H9 (cell line): ENCODE measurements at places on chromosomes 5 and 9. TPM values are rescaled to one million over a fixed set of nuclear protein-coding genes. Genes with fewer than 3 reads are reported as not detected.

- no peak overlapping the region for H3K27ac ChIP-seq
- H3K4me1 ChIP-seq = no peaks in the 10 kb centered on the region
- H3K36me3 ChIP-seq = no peaks in the 10 kb centered on the region
- no peak for DNase-seq
Measured at GRCh38 chr5:179322071-179323025, 22.9 kb downstream of the ADAMTS2 start.

DNA sequence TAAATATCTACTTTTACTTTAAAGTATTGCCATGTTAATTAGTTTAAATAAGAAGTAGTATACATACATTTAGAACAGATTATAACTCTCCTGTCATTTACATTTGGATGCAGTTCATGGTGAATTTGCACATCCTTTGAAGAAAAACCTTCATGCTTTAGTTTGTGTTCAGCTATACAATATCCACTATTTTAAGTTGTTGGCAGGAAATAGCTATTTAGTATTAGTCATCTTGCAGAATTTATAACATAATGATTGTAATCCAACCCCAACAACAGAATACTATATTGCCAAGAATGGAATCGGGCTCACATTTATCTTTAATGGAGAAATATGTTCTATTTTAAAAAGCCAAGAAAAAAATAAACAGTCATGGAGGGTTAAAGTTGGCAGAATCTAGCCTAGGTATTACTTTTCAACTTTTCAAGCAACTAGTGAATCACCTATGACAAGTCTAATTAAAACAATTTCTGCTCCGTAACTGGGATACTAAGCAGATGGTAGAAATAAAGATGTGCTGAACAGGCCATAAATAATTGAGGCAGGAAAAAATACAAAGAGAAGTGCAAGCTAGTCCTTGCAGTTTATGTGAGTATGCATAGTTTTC, 1170.6 kb upstream of the NUDT12 start:
- H3K36me3 ChIP-seq = no peaks in the 10 kb centered on the region
- H3K4me1 ChIP-seq = no peaks in the 10 kb centered on the region
- no peaks in the 10 kb centered on the region for H3K27me3 ChIP-seq
- no peak overlapping the region for H3K4me3 ChIP-seq
- H3K27ac ChIP-seq = no peak overlapping the region

DNA sequence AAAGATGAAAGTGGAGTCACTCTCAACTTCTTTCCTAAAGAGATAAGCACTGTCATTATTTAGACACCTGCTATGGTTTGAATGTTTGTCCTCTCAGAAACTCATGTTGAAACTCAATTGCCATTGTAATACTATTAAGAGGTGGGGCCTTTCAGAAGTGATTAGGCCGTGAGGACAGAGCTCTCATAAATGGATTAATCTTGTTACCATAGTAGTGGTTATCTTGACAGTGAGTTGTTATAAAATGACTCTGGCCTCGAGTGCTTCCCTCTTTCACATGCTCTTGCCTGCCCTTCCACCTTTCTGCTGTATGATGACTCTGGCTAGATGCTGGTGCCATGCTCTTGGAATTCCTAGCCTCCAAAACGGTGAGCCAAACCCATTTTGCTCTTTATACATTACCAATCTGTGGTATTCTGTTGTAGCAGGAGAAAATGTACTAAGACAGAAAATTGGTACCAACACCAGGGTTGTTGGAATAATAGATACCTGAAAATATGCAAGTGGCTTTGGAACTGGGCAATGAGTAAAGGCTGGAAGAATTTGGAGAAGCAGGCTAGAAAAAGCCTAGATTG, 38.0 kb downstream of the GDA start:
- no peaks in the 10 kb centered on the region for H3K4me1 ChIP-seq
- no peak for DNase-seq
- no peak overlapping the region for H3K4me3 ChIP-seq
- no peaks in the 10 kb centered on the region for H3K27me3 ChIP-seq
- no peak overlapping the region for H3K27ac ChIP-seq
- peaks cover 9% of the 10 kb centered on the region for H3K36me3 ChIP-seq

The TNFSF8 gene
- not detected in 2 replicates for total RNA-seq

DNA sequence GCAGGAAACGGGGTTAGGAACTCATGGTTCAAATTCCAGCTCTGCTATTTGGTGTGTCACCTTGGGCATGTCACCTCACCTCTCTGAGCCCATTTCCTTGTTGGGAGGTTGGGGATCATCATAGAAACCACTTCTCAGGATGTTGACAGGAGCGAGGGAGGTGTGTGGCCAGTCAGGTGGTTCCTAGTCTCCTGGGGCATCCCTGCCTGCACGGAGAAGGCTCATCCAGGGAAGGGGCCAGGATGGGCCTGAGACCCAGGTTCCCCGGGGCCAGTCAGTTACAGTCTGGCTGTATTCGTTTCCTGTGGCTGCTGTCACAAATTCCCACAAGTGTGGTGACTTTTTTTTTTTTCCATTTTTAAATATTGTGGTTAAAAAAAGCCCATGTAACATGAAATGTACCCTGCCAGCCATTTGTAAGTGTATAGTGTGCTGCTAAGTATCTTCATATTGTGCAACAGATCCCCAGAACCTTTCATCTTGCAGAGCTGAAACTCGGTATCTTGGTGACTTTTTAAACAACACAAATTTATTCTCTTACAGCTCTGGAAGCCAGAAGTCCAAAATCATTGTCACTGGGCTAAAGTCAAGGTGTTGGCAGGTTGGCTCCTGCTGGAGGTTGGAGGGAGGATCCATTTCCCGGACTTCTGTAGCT, 78.7 kb upstream of the UNC5A start:
- H3K27ac ChIP-seq = no peak overlapping the region
- no peak for DNase-seq
- no peaks in the 10 kb centered on the region for H3K27me3 ChIP-seq
- no peaks in the 10 kb centered on the region for H3K4me1 ChIP-seq

DNA sequence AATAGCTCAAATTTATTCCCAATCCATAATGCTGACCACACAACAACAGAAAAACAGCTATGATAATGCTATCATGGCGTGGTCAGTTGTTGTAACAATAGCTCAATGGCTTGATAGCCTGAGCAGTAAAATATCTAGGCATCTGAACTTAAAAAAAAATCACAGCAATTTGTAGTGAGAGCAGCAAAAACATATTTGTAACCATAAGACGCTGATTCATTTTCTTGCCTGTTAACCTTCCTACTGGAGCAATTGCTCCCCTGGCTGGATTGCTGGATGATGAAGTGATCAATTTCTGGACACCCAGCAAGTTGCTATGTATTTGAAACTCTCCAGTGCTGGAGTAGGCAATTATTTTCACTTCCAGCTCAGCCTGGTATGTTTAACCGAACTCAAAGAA, 115.1 kb downstream of the PCSK1 start:
- no peak overlapping the region for H3K27ac ChIP-seq
- H3K4me1 ChIP-seq = no peaks in the 10 kb centered on the region
- no peaks in the 10 kb centered on the region for H3K27me3 ChIP-seq
- H3K4me3 ChIP-seq = no peak overlapping the region

DNA sequence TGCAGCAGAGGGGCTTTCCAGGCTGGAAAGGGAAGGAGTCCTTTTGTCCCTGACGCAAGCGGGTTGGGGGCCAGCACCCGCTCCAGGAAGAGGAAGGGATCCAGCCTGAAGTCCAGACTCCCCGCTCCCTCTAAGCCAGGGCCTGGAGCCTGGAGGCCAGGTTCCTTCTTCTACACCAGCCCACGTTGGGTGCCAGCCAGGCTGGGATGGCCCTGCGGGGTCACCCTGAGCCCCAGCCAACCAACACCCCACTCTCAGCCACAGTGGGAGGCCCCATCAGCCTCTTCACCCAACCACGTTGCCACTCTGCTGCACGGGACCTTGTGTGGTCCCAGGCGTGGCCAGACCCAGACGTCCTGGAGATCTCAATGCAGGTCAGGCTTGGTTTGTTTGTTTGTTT, 970 bp upstream of the FUT7 start:
- H3K36me3 ChIP-seq = no peaks in the 10 kb centered on the region
- no peaks in the 10 kb centered on the region for H3K27me3 ChIP-seq
- no peaks in the 10 kb centered on the region for H3K4me1 ChIP-seq
- no peak for DNase-seq

The ZER1 gene
- total RNA-seq = 23.1 and 24.2 TPM in 2 replicates

The SLC44A1 gene
- total RNA-seq = 59.6 and 60.7 TPM in 2 replicates

- no peaks in the 10 kb centered on the region for H3K4me1 ChIP-seq
- no peaks in the 10 kb centered on the region; the same call in 2 of the 3 replicates for H3K36me3 ChIP-seq
- no peak overlapping the region for H3K27ac ChIP-seq
Measured at GRCh38 chr9:133979921-133980863, 11.9 kb downstream of the VAV2 start.

GRCh38 chr9:125812403-125812802, 65.2 kb downstream of the PBX3 start:
- no peaks in the 10 kb centered on the region for H3K27me3 ChIP-seq
- H3K36me3 ChIP-seq = no peaks in the 10 kb centered on the region
- no peak overlapping the region for H3K4me3 ChIP-seq
- H3K27ac ChIP-seq = no peak overlapping the region
- no peaks in the 10 kb centered on the region; the same call in 1 of the 2 replicates for H3K4me1 ChIP-seq

The AIF1L gene
- 122 and 126 TPM in 2 replicates for total RNA-seq

DNA sequence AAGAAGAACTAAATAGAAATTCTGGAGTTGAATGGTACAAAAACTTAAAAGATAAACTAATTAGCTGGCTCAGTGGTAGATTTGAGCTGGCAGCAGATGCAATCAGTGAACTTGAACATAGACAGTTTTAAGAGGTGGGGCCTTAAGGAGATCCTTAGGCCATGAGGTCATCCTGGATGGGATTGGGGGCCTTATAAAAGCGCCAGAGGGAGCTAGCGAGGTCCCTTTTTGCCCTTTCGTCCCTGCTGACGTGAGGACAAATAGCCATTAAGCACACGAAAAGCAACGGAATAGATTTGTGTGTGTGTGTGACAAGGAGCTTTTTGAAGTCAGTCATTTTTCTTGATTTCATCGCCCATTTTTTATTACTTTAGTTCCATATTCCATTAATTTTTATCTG, 83.3 kb downstream of the ZNF354C start:
- no peak overlapping the region for H3K27ac ChIP-seq
- peak; percentile 61 for DNase-seq
- H3K27me3 ChIP-seq = no peaks in the 10 kb centered on the region
- H3K4me3 ChIP-seq = no peak overlapping the region

DNA sequence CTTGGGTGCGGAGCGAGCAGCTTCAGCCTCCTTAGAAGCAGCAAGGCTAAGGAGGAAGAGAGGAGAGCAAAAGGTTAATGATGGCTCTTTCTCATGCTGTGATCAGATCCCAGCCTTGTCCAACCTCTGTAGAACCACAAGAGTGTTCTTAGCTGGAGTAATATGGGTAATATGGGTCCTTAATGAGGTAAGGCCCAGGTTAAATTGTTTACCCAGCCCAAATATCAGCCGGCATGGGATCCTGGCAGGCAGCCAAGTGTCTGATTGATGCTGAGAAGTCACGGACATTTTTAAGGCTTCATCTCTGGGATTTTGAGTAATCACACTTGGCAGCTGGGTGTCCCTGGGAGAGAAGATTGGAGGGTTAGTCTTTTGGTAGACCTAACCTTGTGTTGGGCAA, 32.3 kb downstream of the GLRA1 start:
- no peak for DNase-seq
- H3K4me1 ChIP-seq = no peaks in the 10 kb centered on the region
- H3K27me3 ChIP-seq = no peaks in the 10 kb centered on the region
- no peak overlapping the region for H3K4me3 ChIP-seq
- no peak overlapping the region for H3K27ac ChIP-seq

The HSD17B4 gene
- total RNA-seq = 269 and 326 TPM in 2 replicates

GRCh38 chr9:89519366-89519805, 21.5 kb upstream of the SEMA4D start:
- H3K27me3 ChIP-seq = no peaks in the 10 kb centered on the region
- no peak for DNase-seq
- H3K4me3 ChIP-seq = no peak overlapping the region
- no peaks in the 10 kb centered on the region for H3K4me1 ChIP-seq
- H3K36me3 ChIP-seq = no peaks in the 10 kb centered on the region

DNA sequence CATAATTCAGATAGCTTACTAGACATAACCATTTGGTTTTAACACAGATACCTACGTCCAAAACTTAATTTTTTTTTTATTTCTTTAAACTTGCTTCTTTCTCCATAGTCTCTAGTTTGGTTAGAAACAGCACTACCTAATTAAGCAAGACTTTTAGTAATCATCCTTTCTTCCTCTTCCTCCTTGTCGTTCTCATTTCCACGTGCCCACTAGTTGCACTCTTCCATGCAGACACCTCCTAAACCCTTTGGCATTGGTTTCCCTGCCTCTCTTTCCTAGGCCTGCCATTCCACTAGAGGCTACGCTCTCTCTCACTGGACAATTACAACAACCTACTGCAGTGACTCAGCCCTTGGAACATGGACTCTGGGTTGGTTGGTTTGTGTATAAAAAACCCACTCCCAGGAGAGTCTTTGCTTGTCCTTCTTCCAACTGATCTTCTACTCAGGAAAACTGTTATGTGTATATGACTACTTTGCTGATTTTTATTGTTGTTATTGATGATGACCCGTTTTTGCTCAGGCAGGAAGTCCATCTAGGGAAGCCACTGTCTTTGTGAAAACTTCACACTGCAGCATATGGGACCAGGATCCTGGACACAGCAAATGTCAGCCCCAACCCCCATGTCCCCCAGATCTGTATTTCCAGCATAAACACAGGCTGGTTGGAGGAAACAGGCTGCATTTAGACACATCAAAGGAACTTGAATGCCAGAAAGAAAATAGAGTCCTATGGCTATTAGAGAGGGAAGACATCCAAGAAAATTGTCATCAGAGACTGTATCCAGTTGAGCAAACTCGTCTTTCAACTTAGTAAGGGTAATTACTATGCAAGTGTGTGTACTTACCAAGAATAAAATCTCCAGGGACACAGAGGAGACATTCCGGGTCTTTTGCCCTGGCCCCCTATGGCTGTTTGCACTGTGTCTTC, 503.2 kb downstream of the GADD45G start:
- no peaks in the 10 kb centered on the region for H3K4me1 ChIP-seq
- H3K27ac ChIP-seq = no peak overlapping the region
- no peak overlapping the region for H3K4me3 ChIP-seq
- H3K36me3 ChIP-seq = no peaks in the 10 kb centered on the region

The KIF12 gene
- total RNA-seq = 1.8 and 3.3 TPM in 2 replicates

GRCh38 chr5:50415912-50416311, 25.2 kb downstream of the EMB start:
- no peak overlapping the region for H3K27ac ChIP-seq
- no peak for DNase-seq
- H3K4me3 ChIP-seq = no peak overlapping the region
- no peaks in the 10 kb centered on the region; the same call in 1 of the 2 replicates for H3K4me1 ChIP-seq

The CCDC69 gene
- total RNA-seq = 5.3 and 6.0 TPM in 2 replicates

The IL33 gene
- not detected in 2 replicates for total RNA-seq

GRCh38 chr9:16386007-16386826, 484.3 kb downstream of the BNC2 start:
- no peaks in the 10 kb centered on the region for H3K4me1 ChIP-seq
- no peak overlapping the region for H3K27ac ChIP-seq
- H3K36me3 ChIP-seq = peaks cover 7% of the 10 kb centered on the region; the same call in 1 of the 2 replicates

- no peaks in the 10 kb centered on the region; the same call in 1 of the 2 replicates for H3K4me1 ChIP-seq
- no peak overlapping the region for H3K27ac ChIP-seq
- no peak for DNase-seq
- no peak overlapping the region for H3K4me3 ChIP-seq
Measured at GRCh38 chr9:82668689-82669199, 394.2 kb downstream of the RASEF start.

The NPDC1 gene
- 51.8 and 57.6 TPM in 2 replicates for total RNA-seq

- no peaks in the 10 kb centered on the region for H3K4me1 ChIP-seq
- DNase-seq = no peak
- no peaks in the 10 kb centered on the region for H3K27me3 ChIP-seq
- H3K27ac ChIP-seq = no peak overlapping the region
- H3K4me3 ChIP-seq = no peak overlapping the region
Measured at GRCh38 chr5:74146796-74147195, 493.7 kb downstream of the ENC1 start.

The FBP2 gene
- not detected in 2 replicates for total RNA-seq

GRCh38 chr5:109951348-109951747, 261.6 kb downstream of the MAN2A1 start:
- no peaks in the 10 kb centered on the region for H3K4me1 ChIP-seq
- H3K36me3 ChIP-seq = no peaks in the 10 kb centered on the region
- no peak overlapping the region for H3K4me3 ChIP-seq
- no peak overlapping the region for H3K27ac ChIP-seq
- DNase-seq = no peak
